ENCODE measurements at places on chromosomes 6 and 20.

GRCh38 chr6:136880748-136881460 lies 41.2 kb upstream of the SLC35D3 start:
- no peak for DNase-seq

- no peak for DNase-seq
Measured at GRCh38 chr20:53101992-53102760, 130.0 kb downstream of the TSHZ2 start.

DNA sequence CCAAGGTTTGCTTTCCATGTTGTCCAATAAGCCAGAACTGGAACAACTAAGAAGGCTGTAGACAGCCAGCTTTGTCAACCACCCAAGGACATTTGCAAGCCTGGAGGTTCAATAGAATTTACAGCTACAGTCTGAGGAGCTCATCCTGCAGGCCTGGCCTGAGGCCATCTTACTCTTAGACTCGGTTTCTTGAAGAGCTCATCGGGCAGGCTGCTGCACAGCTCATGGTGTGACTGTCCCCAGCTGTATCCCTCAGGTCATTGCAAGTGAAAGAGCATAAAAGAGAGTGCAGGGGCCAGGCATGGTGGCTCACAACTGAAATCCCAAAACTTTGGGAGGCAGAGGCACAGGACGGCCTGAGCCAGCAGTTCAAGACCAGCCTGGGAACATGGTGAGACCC lies 96.9 kb upstream of the FOXQ1 start:
- DNase-seq = no peak

DNA sequence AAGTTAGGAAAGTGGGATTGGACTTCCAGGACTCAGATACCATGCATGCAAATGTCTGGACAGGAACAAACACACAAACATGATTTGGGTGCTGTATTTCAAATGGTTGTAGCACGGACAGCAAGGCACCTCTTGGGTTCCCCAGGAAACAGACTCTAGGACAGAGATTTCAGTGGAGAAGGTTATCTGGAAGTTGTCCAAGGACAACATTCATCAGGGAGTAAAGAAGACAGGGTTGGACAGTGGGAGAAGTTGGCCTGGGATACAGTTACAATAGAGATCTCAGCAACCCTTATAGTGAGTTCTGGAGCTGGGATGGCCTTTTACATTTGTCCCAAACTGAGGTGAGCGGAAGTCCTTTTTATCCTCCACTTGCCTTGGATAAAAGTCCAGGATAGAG lies 19.8 kb upstream of the TINAG start:
- DNase-seq = no peak

- DNase-seq = no peak
Measured at GRCh38 chr6:79373246-79373645, 138.8 kb upstream of the HMGN3 start.

DNA sequence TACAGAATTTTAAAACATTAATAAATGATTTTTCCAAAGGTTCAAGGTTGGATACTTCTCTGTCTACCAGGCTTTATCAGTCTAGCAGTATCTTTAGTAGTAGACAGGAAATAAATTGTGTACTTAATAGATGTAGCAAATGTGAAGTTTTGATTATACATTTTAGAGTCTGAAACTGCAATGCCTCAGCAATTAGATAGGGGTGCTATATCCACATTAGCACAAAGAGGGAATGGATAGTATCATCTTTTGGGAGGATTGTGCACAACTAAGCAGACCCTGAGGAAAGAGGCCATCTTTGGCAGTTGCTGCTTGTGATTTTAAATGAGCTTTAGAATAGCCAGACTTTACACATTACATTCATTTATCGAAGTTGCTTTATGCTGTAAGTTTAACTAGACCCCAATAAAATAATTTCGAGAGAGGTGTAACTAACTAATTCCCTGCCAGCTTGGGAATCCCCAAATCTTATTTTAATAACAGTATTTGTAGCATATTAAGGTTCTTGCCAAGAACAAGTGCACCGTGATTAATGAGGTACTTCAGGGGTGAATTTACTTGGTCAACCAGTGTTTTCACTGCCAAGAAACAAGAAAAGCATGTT lies 2.8 kb downstream of the KCNQ5 start:
- no peak for DNase-seq

- peak; percentile 1 for DNase-seq
Measured at GRCh38 chr6:125099211-125100073, 54.1 kb upstream of the TPD52L1 start.

GRCh38 chr6:161033667-161034066 lies 42.1 kb downstream of the MAP3K4 start:
- no peak for DNase-seq

DNA sequence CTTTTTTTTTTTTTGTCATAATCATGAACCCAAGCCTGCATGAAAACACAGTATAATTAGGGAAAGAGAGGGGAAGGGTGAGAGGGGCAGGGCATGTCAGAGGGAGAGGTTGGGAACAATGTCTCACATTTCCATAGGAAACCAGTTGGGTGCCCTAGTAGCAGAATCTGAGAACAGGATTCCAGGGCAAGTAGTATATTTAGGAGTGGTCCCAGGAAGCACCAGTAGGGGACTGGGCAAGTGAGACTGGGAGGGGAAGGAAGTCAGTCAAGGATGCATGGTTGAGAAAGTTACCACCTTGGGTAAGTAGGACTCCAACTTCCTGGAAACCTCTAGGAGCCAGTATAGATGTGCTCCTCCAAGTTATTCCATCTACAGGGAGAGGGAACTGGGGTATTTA lies 88.6 kb upstream of the MAFB start:
- no peak for DNase-seq

DNA sequence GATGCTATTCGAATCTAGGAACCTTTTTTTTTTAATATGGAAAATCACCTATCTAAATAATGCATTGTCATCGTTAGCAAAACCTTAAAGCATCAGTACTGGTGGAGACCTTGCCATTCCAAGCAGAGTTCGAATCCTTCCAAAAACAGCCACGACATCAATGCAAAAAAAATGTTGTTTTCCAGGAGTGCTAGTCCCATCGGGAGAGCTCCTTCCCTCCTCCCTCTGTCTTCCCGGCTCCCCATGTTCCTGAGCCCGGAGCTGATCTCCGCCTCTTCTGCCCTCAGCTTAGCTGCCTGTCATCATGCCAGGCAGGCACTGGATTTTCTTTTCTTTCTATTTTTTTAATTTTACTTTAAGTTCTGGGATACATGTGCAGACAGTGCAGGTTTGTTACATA lies 153.6 kb upstream of the QKI start:
- DNase-seq = no peak

DNA sequence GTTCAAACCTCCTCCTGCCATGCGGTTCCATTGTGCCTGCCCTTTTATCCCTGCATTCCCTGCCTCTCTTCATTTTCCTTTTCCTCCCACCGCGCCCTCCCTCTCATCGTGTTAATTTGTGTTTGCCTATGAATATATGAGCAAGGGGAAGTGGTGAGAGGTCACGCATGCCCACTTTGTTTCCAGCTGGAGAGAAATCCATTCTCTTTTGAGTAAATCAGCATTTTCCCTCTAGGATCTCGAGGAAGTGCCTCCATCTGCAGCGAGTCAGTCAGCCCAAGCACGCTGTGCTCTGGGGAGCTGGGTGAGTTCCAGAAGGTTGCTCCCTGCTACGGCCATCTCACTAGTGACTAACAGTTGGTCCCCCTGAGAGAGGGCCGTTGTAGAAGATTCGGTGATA lies 42.9 kb downstream of the CDH26 start:
- DNase-seq = no peak

DNA sequence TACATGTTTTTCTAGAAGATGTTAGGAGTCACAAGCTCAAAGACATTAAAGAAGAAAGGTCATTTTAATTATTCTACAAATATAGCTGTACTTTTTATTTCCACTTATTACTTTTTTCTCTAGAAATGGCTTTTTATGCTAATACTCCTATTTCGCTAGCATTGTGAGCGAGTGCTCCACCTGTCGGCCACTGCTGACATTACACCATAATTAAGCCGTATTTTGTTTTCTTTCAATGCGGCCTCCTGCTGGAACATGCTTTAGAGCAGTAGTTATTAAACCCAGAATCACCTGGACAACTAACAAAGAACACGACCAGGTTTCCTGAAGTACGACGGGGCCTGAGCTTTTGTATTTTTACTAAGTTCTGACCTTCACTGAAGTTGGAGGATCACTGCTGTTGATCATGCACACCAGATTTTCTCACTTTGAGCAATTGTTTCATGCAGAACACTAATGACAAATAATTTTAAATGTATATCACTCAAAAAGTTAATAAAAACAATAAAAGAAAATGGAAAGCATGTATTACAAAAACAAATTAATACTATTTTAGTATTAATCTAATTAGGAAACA lies 74.1 kb upstream of the PAK5 start:
- no peak for DNase-seq

GRCh38 chr20:14449323-14449722 lies 111.9 kb upstream of the FLRT3 start:
- DNase-seq = no peak

DNA sequence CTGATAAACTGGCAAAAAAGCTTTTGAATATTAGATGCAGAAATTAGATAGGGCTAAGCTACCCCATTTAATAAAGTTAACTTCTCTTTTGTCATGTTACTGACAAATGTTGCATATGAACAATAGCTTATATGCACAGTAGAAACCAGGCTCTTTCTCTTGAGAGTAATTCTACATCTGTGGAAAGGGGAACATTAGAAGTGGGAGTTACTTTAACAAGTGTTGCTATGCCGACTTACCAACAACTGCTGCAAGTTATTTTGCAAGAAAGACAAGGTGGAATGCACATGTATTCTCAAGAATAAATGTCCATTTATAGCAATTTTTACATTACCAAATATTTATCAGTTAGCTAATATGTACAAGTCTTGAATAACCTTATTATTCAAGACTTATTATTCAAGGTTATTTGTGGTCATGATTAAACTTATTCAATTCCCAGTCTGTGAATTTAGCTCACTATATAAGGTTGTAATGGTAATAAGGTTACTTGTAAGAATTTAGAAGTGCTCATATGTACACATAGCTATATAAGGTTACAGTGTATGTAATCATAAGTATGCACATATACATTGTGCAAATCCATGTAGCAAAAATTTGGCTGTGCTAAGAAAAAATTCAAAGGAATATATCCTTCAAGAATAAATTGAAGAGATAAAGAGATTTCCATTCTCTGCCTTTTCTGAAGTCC lies 38.3 kb downstream of the ADGRG6 start:
- no peak for DNase-seq

GRCh38 chr20:35049776-35050352 lies 42.7 kb downstream of the TRPC4AP start:
- DNase-seq = no peak

GRCh38 chr6:111610548-111611172 lies 5.0 kb upstream of the TRAF3IP2 start:
- DNase-seq = no peak

DNA sequence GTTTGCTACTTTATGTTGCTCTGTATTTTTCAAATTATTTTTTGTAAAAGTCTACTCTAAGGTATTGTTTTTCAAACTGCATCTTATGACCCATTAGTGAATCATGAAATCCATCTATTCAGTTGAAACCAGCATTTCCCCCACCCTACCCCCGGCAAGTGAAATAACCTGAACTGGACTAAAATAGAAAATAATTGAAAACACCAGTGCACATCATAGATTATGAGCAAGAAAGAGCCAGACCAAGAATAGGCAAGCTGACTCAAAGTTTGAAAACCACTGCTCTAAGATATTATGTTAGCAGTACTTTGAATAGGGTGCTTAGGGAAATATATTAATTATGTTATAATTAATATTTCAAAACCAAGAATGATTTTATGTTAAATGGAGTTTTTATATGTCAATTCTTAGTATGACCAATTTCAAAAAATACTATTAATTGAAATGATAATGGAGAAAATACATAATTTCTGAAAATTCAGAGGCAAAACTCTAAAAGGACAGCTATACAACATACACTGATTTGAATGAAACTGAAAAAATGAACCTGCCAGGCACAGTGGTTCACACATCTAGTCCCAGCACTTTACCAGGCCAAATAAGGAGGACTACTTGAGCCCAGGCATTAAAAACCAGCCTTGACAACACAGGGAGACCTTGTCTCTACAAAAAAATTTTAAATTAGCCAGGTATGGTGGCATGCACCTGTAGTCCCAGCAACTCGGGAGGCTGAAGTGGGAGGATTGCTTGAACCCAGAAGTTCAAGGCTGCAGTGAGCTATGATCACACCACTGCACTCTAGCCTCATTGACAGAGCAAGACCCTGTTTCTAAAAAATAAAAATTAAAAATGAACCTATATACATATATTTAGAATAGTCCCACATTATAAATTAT lies 112.0 kb downstream of the CDK19 start:
- DNase-seq = no peak

- no peak for DNase-seq
Measured at GRCh38 chr6:105113422-105113821, 66.4 kb downstream of the POPDC3 start.

- no peak for DNase-seq
Measured at GRCh38 chr6:126063512-126064146, 77.3 kb downstream of the TRMT11 start.

DNA sequence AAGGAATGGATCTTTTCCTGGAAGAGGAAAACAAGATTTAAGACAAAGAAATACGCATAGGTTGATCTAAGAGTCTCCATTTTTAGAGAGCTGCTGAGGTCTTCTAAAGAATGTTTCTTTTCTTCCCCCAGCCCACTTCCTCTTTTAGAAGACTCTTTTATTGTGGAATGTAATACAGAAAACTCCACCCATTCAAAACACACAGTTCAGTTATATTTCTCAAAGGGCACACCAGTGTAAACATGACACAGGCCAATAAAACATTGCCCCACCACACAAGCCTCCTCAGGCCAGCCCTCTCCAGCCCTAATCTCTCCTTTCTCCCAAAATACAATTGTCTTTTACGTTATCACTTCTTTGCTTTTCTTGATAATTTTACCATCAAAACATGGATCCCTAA lies 42.8 kb downstream of the SLC35B3 start:
- no peak for DNase-seq

DNA sequence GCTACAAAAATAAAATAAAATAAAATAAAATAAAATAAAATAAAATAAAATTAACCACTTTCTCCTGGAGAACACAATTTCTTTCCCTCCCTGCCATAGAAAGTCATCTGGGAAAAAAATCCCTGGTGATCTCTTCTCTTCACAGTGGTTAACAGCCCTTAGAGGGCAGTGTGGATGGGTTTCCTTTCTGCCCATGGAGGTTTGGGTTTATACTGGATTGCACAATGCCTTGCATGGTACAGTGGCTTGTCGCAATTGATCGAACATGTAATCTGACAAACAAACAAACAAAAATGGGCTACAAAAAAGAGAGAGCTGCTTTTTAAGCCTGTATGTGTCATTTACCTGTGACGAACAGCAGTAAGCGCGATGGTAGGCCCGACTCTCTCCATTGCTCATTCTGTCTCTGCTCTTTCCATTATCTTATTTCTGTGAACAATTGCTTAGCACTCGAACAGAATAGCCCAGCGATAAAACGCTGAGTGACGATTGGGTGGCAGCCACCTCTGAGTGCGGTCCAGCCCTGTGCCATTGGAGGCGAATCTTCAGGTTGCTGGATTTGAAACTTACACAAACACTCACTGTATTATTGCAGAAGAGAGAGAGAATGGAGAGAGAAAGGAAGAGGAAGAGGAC lies 166.1 kb downstream of the CD83 start:
- no peak for DNase-seq

DNA sequence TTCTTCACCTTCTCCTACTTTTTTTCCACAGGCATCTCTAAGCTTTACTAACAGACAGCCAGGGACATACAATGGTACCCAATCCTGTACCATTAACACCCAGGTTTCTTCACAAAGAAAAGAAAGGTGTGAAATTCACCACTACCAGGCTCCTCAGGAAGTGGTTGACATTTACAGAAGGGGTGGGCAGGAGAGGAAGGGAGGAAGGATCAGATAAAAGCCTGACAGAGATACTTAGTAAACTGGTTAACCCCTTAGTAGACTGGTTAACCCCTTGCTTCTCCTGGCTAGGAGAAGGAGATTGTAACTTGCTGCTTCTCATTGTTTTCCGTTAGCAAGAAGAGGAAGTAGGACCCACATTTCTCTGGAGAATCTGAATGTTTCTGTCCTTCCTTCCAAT lies 7.2 kb downstream of the SAMD3 start:
- DNase-seq = no peak

All from stimulated activated CD4-positive, alpha-beta T cell treated with anti-CD3 and anti-CD28 coated beads, Interleukin-15, amount 100 ng/mL, for 1 hour (primary cell).